Cortex of kidney (tissue), 1 donor: ENCODE measurements at places on chromosomes 2 and 18.

GRCh38 chr18:5488844-5489243 is 55.0 kb downstream of the EPB41L3 start:
- no peak for DNase-seq

DNA sequence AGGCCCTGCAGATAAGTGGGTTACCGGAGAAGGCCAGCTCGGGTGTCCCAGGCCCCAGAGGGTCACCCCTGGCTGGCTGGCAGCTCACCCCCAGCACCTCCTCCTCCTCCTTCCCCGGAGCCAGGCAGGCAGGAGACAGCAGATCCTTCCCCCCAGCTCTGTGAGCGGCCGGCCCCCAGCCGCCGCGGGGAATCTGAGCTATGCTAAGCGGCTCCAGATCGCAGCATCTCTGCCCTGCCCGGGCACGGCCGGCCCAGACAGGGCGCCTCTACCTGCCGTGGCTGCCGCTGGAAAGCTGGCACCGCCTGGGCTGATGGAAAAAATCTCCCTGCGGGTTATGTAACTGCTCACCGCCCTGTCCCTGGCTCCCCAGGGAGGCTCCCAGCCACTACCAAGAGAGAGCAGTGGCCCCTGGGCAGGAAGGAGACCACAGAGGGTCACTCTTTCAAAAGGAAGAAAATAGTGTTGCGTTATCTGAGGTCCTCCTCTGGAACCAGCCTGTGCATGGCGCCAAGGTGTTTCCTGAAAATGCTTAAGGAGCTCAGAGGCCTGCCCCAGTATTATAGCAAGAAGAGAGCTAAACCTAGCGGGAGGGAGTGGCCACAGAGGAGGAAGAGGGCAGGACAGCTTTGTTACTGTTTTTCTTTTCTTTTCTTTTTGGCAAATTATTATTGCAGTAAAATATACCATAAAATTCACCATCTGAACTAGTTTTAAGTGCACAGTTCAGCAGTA is 179.0 kb downstream of the SMAD7 start:
- DNase-seq, result no peak

DNA sequence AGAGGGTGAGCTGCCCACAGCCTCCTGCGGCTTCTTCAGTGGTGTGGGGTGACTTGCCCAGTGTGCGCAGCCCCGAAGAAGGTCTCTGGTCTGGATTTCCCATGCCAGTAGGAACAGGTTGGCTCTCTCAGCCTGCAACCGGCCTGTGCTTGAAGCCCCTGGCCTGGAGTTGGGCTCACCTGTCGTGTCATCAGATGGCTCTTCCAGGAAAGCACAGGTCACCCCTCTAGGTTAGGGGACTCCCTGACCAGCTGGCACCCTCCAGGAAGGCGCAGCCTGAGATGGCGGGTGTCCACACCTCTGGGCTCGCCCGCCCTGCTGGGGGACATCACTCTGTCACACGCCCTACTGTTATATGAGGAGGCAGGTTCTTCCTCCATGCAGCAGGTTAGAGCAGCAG is 179.8 kb downstream of the SEPTIN10 start:
- no peak for DNase-seq

DNA sequence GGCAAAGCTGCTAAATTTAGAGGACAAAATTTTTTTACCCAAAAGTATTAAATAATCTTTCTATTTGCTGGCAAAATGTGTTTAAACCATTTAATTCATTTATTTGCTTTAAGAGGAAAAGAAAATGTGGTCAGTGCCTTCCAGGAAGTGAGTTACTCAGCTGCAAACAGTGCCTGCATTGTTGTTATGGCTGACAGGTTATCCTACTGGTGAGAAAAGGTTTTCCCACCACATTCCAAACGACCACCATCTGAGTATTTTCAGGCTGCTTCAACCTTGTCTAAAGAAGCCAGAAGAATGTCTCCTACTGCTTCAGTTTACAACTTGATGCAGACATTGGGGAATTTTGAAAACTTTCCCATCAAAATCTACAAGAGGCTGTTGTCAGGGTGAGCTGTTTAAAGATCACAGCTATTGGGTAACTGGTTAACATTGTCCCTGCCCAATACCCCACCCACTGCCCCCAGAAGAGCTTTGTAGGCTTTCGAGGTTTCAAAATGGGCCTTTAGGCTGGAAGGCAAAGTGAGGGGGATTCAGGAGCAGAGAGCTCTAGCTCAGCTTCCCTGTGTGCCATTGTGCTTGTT is 461.3 kb upstream of the FANCL start:
- DNase-seq, result no peak

GRCh38 chr2:164910101-164910899 is 45.0 kb downstream of the SLC38A11 start:
- DNase-seq, result no peak

DNA sequence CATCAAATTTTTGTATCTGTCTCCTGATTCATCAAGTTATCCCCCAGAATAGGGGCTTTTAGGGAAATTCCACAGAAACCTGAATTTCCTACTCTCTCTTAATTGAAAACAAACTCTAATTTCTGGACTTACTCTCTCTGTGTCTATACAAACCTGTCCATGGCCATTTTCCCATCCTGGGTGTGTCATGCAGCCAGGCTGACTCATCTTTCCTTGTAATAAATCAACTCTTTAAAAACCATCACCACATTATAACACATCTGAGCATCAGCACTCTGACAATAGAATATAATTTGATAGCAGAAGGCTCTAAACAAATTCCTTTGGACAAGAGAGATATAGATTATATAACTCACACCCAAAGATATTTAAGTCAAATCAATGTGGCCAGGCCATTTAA is 610.2 kb downstream of the DCC start:
- DNase-seq, result no peak

DNA sequence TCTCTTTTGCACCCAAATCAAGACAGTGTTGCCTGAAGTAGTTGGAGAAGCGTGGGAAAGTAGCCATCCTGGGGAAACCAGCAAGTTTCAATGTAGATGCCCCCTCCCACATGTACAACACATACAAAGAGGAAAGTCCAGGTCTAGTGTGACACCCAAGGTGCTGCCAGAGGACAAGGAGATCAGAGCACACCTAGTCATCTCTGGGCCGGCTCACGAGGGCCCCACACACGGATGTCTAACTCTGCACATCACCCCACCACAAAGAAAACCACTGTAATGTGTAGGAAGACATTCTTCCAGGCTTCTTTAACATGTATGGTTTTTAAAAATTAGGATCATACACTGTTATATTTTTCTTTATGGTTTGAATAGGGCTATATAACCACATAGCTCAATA is 21.6 kb downstream of the PARD6G start:
- DNase-seq, result no peak

- no peak for DNase-seq
These were observed 7.8 kb upstream of the GPR55 start for GRCh38 chr2:230932556-230933511.

DNA sequence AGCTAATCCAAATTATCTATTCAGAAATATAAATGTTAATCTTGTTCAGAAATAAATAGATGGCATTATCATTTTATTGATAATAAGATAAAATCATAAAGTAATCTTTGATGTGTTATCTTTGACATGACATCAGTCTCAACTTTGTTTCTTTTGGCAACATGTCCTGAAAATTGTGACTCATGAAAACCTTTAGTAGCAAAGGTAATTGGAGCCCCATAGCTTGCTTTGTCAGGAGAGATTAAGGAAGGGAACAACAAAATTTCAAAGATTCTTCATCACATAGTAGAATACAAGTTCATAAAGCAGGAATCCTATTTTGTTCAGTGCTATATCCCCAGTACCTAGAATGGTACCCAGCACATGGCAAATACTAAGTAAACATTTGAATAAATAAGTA is 165.4 kb downstream of the KCNE4 start:
- no peak for DNase-seq

DNA sequence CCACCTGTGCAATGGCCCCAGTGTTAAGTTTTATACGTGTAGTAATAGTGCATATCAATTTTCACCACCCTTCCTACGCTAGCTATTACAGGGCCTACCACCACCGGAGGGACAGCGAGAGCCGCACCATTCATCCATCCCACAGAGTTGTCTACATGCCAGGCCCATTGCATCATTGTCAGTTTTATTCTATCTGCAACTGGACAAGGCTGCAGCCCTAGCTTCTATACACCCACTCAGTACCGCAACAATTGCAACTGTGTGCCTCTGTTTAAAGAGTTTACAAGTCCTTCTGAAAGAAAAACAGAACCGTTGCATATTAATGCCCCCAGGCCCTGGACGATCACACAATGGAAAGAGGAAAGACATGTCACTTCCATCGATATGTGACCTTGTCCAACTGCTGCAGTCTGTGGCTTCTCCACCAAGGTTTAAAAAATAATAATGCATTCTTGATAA is 58.6 kb downstream of the ZEB2 start:
- no peak for DNase-seq

- DNase-seq, result no peak
These were observed 1.2 kb downstream of the TMEM237 start for GRCh38 chr2:201642086-201642578.
